CD4-positive, alpha-beta T cell (primary cell): ENCODE measurements at places on chromosomes 13 and 19.

GRCh38 chr13:99813336-99814095, 158.1 kb downstream of the ZIC5 start:
- DNase-seq = no peak

DNA sequence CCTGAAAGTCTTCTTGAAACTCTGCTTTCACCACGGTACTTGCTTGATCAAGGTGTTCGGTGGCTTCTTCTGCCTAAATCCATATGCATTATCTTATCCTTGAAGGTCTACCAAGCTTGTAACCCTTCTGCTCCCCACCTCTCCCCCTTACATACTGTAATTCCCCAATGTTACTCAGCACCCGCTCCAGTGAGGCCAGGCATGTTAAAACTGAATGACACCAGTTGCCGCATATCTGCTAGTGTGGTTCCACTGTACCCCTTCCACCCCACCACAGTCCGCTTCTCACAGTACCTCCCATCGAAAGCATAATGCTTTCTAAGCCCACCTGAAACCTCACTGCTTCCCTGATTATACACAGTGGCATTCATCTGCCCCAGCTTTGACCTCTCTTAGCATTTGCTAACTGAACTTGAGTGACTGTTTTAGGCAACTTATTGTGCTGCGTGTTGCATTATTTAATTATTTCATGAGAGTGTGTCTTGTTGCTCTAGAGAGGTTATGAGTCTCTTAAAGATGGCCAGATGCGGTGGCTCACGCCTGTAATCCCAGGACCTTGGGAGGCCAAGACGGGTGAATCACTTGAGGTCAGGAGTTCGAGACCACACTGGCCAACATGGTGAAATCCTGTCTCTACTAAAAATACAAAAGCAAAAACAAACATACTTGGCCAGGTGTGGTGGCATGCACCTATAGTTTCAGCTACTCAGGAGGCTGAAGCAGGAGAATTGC, 87.6 kb upstream of the MBNL2 start:
- DNase-seq = no peak

GRCh38 chr13:97107815-97108529, 113.7 kb upstream of the OXGR1 start:
- DNase-seq = no peak

- no peak for DNase-seq
Measured at GRCh38 chr13:112444416-112445399, 68.6 kb downstream of the SPACA7 start.

- DNase-seq = no peak
Measured at GRCh38 chr19:29516821-29517395, 8.9 kb upstream of the VSTM2B start.

GRCh38 chr19:23810496-23810895, 51.8 kb upstream of the ZNF681 start:
- no peak for DNase-seq

DNA sequence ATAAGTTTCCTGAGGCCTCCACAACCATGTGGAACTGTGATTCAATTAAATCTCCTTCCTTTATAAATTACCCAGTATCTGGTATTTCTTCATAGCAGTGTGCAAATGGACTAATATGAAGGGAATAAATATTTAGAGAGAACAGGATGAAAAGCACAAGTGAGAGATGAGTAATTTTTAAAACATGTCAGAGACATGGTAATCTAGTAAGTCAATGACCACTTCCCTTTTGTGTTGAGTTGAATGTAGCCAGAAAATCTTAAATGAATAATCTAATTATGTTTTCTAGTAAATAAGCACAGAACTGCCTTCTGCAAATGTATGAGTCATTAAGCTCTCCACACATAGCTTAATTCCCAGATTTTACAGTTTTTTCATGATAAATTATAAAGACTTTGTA, 524.1 kb upstream of the SLITRK5 start:
- DNase-seq = no peak

DNA sequence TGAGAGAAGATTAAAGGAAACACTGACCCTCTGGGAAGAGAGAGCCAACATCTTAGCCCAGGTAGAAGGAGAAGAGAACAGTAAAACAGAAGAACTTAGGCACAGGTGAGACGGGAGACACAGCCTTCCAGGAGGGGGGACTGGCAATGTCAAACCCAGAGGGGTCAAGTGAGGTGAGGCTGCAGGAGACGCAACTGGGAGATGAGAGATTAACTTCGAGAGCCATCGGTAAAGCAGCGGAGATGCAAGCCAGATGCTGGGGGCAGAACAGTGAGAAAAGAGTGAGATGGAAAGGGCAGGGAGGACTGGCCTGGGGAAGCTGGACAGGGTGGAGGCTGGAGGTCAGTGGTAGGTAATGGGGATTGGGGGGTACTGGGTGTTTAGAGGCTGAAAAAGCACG, 5.2 kb downstream of the INSR start:
- no peak for DNase-seq

DNA sequence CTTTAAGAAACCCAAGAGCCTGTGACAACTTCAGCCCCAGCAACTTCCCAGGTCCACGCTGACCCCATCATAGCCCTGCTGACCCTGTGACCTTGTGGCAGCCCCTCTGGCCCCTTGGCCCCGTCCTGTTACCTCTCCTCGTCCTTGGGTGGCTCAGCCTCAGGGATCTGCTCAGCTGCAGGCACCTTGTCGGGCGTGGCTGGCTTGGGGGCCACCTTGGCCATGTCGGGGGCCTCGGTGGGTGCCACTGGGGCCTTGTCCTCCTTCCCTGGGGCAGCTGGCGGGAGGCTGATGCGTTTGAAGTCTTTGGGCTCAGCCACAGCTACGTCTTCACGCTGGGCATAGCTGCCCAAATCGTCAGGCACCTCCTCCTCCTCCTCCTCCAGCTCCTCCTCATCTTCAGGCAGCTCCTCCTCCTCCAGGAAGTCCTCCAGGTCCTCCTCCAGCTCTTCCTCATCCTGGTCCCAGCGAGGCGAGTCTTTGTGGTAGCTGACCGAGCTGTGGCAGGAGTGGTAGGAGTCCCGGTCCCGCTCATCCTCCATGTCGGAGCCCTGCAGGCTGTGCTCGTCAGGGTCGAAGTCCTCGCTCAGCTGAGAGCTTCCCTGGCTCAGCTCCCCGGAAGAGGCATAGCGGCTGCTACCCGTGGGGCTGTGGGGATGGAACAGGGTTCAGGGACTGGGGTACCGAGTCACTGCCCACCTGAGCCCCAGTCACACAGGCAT, 32.2 kb downstream of the UNC13A start:
- no peak for DNase-seq

DNA sequence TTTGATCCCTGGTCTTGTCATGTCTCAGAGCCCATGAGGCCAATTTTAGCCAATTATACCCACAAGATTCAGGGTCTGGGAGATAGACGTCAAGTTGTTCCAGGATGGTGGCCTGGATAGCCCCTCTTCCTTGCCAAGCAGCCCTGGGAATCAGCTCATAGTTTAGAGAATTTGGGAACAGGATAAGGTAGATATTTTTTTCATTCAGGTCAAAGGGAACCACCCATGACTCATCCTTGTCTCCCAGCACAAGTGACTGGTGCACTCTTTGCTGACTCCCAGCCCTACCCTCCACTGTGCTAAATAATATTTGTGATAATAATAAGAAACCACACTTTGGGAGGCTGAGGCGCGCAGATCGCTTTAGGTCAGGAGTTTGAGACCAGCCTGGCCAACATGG, 17.1 kb upstream of the S1PR4 start:
- no peak for DNase-seq

GRCh38 chr19:51076631-51077213, 6.0 kb downstream of the KLK14 start:
- no peak for DNase-seq

DNA sequence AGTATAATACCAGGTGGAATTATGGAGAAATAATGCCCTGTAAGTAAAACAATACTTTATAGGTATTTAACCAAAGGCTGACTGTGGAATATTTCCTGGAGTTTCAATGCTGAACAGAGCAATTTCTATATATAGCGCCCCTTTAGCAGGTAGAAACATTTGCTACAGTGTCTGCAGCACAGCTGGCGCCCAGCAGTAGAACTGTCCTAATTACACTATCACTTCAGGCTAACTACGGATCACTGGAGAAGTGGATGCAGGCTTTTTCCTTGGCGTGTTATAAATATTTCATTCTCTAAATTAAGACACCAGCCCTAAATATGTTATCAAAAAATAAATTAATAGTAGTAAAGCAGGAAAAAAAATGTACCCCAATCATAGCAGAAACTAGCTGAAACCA, 3.1 kb downstream of the SHISA2 start:
- DNase-seq = no peak

DNA sequence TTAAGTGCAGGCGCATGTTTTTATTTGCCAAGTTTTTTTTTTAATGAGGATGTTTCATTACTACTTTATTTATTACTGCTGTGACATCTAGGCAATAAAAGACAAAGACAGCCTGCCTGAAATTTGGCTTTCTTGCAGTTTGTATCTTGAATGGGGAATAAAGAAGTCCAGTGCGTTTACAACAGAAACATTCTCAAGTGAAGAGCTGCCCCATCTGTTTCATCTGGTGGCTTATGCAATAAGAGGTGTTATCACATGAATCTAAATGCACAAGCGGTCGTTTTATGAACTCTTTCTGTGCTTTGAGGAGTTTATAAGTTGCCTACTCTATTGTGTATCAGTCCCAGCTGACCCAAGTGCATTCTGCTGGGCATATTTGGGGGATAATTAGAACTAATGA, 12.6 kb upstream of the MAB21L1 start:
- DNase-seq = no peak

GRCh38 chr19:7391218-7391670, 42.5 kb downstream of the ARHGEF18 start:
- no peak for DNase-seq

GRCh38 chr13:79429309-79429708, 23.3 kb upstream of the RBM26 start:
- DNase-seq = no peak

- no peak for DNase-seq
Measured at GRCh38 chr13:73722120-73722519, 412.1 kb downstream of the KLF12 start.

GRCh38 chr13:31115616-31116015, 46.1 kb downstream of the HSPH1 start:
- DNase-seq = no peak

DNA sequence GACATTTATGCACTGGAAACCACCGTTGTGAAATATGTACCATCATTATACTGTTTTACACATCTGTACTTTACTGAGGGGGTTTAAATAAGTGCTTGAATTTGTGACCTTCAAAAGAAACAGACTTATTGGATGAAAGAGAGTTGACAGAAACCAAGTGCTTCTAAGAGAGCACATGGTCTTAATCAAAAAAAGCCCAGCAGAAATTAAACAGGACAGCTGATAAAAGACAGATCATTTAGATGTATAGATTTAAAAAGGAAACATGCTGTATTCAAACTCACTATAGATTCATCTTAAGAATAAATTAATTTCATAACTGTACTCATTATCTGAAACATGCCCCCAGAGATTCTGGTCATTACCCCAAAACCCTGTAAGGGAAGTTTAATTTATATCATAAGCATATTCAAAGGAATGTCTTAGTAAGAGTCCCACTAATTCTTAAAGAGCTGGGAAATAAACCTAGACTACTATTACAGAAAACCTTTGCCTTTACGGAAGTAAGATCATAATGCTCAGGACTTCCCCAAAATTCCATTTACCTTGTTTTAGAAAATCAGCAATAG, 421.8 kb downstream of the DCT start:
- DNase-seq = no peak

DNA sequence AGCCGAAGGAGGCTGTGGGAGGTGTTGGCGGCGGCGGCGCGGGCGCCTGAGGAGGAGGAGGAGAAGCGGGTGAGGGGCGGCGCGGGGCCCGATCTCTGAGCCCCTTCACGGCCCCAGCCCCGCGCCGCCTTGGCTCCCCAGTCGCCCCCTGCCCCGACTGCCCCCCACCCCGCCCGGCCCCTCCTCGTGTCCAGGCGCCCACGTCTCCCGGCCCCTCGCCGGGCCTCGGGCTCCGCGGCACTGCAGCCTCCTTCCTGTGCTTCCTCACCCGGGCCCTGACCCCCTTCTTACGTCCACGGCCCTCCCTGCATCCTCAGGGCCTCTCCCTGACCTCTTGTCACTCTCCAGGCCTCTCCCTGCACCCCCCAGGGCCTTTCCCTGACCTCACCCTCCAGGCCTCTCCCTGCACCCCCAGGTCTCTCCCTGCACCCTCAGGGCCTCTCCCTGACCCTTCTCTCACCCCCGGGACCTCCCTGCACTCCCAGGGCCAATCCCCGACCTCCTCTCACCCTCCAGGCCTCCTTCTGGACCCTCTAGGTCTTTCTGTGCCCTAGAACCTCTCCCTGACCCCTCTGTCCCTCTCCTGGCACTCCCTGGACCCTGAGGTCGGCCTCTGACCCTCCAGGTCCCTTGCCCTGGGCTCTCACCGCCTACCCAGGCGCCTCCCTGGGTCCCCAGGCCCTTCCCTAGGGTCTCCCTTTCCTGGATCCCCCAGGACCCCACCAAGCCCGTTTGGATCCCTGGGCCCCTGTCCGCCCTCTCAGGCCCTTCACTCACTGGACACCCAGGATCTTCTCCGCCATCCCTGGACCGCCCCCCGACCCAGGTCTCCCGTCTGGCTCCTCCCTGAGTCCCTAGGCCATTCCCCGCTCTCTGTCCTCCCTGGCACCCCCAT, 460 bp downstream of the KMT5C start:
- no peak for DNase-seq

- DNase-seq = no peak
Measured at GRCh38 chr13:20411638-20412342, 113.9 kb downstream of the CRYL1 start.

DNA sequence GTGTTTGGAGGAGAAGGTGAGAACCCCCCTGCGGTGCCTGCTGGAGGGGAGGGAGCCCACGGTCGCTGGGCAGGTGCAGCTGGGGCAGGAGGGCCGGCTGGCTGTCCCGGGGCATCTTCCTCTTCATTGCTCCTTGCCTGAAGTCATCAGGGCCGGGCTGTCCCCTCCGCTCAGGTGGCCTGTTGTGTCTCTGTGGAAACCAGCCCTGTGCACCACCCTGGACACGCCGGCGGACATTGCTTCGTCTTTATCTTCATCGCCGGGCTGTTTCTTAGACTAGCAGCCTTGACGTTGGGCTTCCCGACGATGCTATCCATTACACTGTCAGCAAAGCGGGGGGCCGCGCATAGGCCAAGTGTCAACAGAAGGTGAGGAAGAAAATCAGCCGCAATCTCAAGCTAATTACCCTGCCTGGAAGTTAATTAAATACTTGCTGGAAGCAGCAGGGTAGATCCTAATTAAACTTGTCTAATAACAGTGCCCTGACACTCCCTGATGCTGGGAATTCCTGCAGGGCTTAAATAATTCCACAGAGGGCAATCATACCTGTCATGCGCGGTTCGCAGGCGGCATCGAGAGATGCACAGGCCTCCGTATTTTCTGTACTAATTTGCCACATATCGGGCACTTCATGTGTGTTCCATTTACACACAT, 111.4 kb upstream of the SOX1 start:
- DNase-seq = no peak

- DNase-seq = no peak
Measured at GRCh38 chr13:20713751-20714150, 10.3 kb downstream of the IL17D start.

- DNase-seq = no peak
Measured at GRCh38 chr19:45578861-45579260, 5.7 kb downstream of the OPA3 start.

- DNase-seq = no peak
Measured at GRCh38 chr19:33804021-33804799, 7.5 kb downstream of the KCTD15 start.

GRCh38 chr13:95123726-95124125, 177.5 kb downstream of the ABCC4 start:
- DNase-seq = no peak

- no peak for DNase-seq
Measured at GRCh38 chr19:55350620-55351315, 3.8 kb downstream of the COX6B2 start.
